ENCODE measurements at places on chromosomes 6 and 20.

- DNase-seq, result no peak
Observed at GRCh38 chr20:11651138-11651537, 266.6 kb upstream of the BTBD3 start.

DNA sequence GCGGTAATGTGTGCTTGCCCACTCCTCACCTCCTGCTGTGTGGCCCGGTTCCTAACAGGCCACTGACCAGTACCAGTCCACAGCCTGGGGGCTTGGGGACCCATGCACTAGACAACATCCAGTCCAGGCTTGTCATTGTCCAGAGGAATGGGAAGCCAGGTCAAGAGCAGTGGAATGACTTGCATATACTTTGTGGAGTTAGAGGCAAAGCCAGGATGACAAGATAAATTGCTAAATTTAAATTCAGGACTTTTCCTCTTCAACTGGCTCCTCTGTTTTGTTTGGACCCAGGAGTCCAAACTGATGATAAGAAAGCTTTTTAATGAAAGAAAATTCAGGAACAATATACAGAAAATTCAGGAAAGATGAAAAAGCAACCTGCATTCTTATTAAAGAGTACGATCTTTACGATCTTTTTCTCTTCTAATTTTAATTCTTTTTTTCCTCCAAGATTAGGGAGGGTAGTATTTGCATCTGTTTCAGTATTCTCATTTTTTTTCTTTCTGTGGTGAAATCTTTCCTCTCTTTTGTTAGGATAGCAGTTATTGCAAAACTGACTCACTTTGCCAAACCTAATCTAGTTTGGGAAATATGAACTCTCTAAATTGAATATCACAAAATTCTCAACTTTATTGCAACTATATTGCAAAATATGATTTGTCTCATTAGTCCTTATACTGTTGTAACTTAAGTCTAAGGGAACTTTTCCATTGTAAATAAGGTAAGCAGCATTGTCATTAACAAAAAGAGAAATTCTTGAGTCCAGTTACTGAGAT lies 48.2 kb downstream of the DCBLD1 start:
- DNase-seq, result no peak

DNA sequence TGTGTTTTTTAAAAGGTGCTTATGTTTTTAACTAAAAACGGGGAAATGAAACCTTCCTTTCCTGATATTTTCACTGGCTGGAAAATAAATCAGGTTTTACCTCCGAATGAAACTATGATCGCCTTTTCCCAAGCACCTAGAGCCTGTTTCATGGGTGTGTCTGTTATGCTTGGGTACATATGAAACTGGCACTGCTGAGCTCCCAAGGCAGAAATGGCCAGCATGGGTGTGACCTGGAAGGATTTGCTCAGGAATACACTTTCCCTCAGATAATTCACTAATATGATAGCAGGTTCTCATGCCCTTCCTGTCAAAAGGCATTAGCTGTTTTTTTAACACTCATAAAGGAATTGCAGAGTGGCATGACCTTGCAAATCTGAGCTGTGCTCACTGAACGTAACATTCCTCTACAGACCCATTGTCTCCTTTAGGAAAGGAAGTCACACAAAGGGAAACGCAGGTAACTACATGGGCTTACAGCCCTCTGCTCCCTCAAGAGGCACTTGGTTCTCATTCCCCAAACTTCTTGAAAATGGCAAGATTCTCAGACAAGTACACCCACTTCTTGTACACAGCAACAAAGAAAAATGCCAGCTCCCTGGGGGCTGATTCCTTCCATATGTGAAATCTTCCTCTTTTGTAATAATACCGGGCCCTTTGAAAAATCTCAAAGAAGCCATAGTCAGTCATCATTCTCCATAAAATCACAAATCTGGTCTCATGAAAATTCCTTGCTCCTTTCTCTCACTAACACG lies 72.7 kb downstream of the METTL24 start:
- no peak for DNase-seq

- DNase-seq, result no peak
Observed at GRCh38 chr6:41850861-41851260, 44.3 kb downstream of the USP49 start.

- DNase-seq, result no peak
Observed at GRCh38 chr6:148455225-148455624, 112.6 kb downstream of the SASH1 start.

DNA sequence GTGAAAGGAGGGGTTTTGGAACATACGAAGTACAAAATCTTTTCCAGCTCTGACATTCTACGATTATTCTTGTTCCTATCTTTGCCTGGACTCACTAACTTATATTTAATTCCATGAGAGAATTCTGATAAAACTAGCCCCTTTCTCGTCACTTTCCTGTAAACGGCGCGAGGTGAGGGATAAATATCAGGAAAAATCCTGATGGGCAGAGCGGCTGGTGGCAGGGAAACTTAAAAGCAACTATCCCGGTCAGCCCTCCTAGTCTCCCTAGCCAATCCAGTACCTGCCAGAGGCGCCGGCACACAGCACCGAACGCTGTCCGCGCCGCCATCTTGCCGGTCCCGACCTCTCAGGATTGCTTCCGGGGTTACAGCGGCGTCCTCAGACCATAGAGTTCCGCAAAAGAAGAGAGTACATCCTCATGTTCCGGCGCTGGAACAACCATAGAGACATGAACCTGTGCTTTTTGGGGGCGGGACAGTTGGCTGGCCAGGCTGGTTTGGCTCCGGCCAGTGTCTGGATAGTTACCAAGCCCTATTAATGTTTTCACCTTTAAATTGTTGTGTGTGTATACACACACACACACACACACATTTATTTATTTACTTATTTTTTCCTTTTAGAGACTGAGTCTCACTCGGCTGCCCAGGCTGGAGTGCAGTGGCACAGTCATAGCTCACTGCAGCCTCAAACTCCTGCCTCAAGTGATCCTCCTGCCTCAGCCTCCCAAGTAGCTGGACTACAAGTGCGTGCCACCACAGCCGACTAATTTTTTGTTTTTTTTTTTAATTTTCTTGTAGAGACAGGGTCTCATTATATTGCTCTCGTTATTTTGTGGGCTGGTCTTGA lies at the start of gene MRPS10:
Gene MRPS10 (minus strand): TSS at position 343 of the 849 bp plus-strand sequence. CDS start 12 bp downstream, at position 331.
- peak; percentile 96 for DNase-seq

- DNase-seq, result no peak
Observed at GRCh38 chr20:64247307-64247618, 8.3 kb upstream of the PCMTD2 start.

DNA sequence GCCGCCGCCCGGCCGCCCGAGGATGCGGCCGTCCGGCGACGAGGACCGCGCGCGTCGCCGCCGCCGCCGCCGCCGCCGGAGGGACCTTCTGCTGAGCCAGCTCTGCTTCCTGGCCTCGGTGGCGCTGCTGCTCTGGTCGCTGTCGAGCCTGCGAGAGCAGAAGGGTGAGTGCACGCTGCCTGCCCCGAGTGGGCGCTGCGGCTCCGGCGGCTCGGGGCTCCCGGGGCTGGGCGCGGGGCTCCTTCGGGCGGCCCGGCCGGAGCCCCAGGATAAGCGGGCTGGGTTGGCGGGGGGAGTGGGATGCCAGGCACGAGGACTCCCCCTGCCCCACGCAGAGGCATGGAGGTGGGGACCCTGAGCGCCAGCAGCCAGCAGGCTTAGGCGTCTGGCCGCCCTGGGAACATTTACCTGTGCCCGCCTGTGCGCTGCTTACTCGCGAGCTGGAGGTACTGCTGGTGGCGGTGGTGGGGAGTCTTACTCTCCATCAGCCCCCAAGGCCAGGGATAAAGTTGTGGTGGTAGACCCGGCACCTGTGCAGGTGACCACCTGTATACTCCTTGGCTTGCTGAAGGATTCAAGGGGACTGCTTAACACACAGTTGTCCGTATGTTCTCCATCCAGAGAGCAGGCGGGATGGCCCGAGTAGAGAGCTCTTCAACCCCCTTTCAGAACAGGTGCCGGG lies 520 bp downstream of the SLC24A3 start:
- DNase-seq, result peak; percentile 85

DNA sequence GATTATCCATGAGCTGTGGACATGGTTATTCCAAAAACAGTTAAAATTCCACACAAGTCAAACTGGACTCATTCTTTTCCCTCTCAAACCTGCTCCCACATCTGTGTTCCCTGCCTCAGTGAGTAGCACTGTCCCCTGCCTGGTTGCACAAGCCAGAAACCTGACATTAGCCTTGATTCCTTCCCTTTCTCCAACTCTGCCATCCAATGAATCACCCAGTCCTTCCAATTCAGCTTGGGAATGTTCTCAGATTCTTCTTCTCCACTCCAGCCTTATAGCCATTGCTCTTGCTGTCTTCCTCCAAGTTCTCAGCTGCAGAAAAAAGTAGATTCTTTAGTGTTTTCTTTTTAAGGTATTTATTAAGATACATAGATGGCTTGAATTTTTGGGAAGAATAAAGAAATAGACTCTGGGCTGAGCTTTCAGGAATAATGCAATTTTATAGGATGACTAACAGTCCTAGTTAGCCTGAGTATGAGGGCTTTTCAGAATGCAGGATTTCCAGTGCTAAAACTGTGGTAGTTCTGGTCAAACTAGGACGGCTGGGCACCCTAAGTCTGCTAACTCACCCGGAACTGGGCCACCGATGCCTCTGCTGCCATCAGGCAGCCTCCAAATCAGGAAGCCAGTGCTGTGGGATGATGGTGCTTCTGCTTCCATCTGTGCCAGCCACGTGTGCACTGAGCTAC lies 18.2 kb upstream of the SASH1 start:
- DNase-seq, result no peak

DNA sequence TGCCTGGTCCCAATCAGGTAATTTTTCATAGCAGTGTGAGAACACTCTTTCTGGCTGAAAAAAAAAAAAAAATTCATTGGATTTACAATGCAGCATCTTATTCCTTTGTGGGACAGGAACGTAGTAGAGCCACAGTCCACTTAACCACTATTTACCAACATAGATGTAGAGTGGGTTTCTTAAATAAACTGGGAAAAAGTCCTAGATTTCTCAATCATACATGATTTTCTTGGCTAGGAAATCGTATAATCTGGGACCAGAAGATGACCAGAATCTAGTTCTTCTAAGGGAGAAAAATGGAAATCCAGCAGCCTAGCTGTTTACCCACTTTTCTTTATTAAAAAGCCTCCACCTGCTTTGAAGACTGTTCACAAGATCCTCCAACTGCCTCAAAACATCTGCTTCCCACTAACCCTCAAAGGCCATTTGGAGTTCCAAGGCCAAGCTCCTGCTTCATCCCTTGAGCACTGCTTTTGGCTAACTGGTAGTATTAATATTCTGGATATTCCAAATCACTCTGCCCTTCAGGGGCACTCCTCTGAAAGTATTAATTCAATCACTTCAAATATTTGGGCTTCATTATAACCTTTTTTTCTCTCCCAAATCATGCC lies 70.4 kb downstream of the FYN start:
- DNase-seq, result no peak

GRCh38 chr20:38997622-38998021 lies 35.5 kb downstream of the DHX35 start:
- no peak for DNase-seq

GRCh38 chr6:48766349-48766748 lies 655.4 kb upstream of the PTCHD4 start:
- no peak for DNase-seq

GRCh38 chr6:134315189-134315588 lies 2.7 kb downstream of the SGK1 start:
- DNase-seq, result no peak

DNA sequence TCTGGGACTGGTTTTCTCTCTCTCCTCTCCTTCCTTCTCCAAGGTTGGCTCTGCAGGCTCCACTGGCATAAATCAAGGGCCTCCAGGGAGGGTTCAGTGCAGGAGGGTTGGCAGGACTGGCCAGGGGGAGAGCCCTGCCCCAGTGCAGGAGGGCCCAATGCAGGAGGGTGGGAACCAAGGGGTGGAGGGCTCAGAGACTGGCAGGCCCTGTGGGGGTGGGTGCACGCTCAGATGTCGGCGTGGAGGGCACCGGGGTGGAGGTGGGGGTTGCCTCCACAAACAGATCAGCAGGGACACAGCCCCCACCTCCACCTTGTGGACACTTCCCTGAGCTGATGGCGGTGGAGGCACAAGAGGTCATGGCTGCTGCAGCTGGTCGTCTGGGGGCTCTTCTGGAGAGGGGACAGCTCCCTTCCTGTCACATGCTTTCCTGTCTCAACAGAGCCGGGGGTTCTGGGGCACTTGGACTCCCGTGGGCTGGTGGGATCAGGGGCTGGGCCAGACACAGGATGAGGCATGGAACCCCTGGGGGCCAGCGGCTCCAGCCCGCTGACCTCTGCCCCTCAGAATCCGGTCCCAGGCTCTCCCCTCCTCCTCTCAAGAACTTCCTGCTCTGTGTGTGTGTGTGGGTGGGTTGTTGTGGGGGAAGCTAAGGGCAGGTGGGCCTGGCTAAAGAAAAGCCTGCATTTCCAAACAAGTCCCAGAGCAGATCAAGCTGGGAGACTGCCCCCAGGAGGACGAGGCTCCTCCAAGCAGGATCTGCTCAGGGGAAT lies 2.7 kb upstream of the ABHD16B start:
- no peak for DNase-seq

DNA sequence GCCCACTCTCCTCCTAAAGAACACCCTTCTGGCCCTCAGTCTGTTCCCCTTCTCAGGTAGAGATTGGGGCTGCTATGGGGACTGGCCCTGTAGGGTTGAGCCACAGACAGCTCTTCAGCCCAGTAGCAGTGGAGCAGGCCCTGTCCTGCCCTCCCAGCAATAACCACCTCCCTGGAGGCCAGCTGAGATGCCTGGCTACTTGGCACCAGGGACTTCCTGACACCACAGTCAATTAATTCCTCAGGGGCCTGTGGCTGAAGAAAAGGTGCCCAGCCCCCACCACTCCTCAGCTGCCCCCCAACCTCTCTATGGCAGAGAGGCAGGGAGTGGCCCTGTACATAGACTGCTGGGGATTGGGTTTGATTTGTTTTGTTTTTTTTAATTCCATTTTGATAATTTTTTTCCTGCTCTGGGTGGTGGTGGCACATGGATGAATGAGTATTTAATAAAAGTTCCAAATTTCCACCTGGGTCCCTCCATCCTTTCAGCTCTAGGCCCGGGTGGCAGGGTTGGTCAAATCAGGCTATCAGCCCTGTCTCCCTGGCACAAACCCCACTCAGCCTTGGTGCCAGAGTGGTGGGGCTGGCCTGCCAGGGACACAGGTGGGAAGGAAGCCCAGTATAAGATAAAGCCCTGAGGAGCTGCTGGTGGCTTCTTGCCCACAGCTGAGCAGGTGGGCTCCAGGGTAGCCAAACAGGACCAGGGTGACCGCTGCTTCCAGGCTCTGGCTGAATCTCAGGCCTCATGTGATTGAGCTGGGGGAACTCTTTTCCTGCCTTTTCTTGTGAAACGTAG lies 1.9 kb upstream of the DEF6 start:
- DNase-seq, result no peak

DNA sequence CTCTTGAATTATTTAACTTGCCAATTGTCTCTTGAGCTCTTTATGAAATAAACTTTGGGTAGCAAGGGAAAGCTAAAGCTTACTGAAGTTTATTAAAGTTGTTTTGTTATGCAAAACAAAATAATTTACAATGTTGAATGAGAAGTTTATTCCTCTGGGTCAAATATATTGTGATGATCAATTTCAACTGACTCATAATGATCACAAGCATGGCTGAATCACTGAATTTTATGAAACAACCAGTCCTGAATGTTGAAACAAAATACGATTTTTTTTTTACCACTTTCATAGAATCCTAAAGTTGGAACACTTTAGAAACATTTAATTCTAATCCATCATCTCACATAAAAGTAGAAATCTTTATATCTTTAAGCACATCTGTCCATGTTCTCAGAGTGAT lies 110.3 kb downstream of the RWDD2A start:
- no peak for DNase-seq
